ENCODE measurements at places on chromosomes 1 and 21.

- no peak for DNase-seq
These were observed 92.6 kb upstream of the B3GALT2 start for GRCh38 chr1:193278968-193279367.

DNA sequence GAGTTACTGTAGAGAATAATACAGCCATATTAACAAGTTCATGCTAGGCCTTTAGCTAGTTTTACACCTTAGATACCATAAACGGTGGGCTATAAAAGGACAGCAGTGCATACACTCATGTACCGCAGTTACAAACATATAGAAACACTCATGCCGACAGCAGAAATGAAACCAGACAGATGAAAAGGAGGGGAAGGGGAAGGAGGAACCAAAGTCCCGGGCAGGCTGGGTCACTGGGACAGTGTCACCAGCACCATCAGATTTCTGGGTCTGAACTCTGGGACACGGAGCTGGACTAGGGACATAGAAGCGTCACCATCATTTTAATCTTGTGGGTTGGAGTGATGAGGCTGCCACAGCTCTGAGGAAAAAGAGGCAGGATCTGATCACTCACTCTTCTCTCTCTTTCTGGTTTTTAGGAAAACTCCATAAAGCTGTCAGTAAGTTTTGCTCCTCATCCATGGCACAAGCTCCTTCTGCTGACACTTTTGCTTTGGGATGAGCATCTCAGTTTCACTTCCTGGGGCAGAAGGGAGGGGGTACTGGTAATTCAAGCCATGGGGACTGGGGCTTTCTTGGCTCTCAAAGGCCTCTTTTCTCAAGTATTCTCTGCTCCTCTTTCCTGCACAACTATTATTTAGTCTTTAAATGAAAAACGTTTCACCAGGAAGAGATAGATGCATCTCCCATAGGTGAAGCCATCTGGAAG lies 7.8 kb upstream of the ZNF691 start:
- DNase-seq: no peak

DNA sequence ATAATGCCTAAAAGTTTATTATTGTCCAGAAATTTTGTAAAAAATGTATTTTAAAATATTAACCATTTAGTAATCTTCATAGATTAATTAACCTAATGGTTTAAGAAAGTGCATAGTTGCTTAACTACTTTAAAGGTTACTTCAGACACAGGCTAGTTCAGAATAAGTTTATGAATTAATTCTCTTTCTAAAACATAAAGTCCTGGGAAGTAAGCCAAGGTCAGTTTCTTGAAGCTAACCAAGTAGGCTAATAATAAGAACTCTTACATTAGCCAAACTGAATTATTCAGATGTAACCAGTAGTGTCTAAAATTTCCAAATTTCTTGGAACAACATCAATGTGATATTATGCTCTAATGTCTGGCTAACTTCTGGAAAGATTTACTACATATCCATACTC lies 790.4 kb downstream of the NCAM2 start:
- DNase-seq: no peak

DNA sequence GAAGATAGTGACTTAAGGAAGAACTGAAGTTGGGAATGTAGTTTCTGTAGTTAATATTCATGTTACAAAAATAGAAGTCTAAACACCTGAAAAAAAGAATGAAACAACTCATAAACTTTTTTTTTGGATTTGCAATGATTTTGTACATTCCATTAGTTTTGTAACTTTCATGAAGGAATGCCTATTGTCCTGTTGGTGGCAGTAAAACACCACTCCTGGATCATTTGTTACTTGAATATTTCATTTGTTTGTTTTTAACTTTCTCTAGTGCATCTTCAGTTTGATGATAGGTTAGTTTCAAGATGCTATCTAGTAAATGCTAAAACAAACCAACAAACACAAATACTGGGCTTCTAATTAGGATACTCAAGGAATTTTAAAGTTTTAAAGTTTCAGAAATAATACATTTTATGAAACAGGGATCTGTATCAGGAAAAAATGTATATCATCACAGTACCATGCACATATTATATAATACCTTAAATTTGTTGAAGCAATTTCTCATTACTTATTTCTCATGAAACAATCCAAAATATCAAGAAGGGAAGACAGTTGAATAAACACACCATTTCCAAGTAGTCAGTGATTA lies 229.7 kb upstream of the CACYBP start:
- DNase-seq: peak; percentile 58

DNA sequence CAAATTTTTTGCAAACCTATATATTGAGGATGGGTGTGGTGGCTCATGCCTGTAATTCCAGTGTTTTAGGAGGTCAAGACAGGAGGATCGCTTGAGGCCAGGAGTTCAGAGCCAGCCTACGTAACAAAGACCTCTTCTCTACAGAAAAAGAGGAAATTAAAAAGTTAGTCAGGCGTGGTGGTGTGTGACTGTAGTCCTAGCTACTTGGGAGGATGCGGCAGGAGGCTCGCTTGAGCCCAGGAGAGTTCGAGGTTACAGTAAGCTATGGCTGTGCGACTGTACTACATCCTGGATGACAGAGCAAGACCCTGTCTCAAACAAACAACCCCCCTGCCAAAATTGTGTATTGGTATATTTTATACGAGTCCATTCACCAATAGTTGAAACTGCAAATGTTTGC lies 589.7 kb downstream of the DPYD start:
- no peak for DNase-seq

DNA sequence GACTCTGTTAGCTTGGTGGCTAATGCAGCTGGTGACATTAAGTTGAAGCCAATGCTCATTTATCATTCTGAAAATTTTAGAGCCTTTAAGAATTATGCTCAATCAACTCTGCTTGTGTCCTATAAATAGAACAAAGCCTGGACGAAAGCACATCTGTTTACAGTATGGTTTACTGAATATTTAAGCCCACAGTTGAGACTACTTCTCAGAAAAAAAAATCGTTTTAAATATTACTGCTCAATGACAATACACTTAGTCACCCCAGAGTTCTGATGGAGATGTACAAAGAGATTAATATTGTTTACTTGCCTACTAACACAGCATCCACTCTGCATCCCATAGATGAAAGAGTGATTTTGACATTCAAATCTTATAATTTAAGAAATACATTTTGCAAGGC lies 79.6 kb downstream of the NEGR1 start:
- no peak for DNase-seq

Measured in CD4-positive, alpha-beta T cell treated with Interleukin-2 at 100 ng/mL for 4 hours (primary cell).